ENCODE measurements at places on chromosomes 4 and X. TPM values are rescaled to one million over a fixed set of nuclear protein-coding genes. Genes with fewer than 3 reads are reported as not detected.

RAB40A gene
- total RNA-seq, result 0.34 TPM

GRCh38 chrX:136260776-136261175 is 9.6 kb upstream of the MAP7D3 start:
- H3K4me1 ChIP-seq, result no peaks in the 10 kb centered on the region
- no peak overlapping the region for H3K27ac ChIP-seq
- H3K27me3 ChIP-seq, result no peaks in the 10 kb centered on the region
- DNase-seq, result no peak
- H3K36me3 ChIP-seq, result no peaks in the 10 kb centered on the region
- H3K4me3 ChIP-seq, result no peak overlapping the region

CT45A10 gene
- not detected for total RNA-seq

IL1RAPL1 gene
- 2.7 TPM for total RNA-seq

COX7B2 gene
- total RNA-seq, result not detected

- peak overlapping the region; percentile 49 for H3K4me3 ChIP-seq
- H3K4me1 ChIP-seq, result peaks cover 31% of the 10 kb centered on the region
- H3K27me3 ChIP-seq, result no peaks in the 10 kb centered on the region
- no peak overlapping the region for H3K27ac ChIP-seq
- DNase-seq, result no peak
Measured at GRCh38 chr4:73252001-73252400, 6.6 kb downstream of the ANKRD17 start.

RBM46 gene
- total RNA-seq, result not detected

GRCh38 chr4:152462047-152462446 is 73.8 kb downstream of the FBXW7 start:
- H3K4me3 ChIP-seq, result no peak overlapping the region
- no peak overlapping the region for H3K27ac ChIP-seq
- H3K36me3 ChIP-seq, result no peaks in the 10 kb centered on the region

- no peak overlapping the region for H3K4me3 ChIP-seq
- no peaks in the 10 kb centered on the region for H3K4me1 ChIP-seq
- H3K27ac ChIP-seq, result no peak overlapping the region
- peaks cover 1% of the 10 kb centered on the region for H3K27me3 ChIP-seq
- H3K36me3 ChIP-seq, result no peaks in the 10 kb centered on the region
- no peak for DNase-seq
Measured at GRCh38 chrX:151896734-151897474, 15.8 kb upstream of the MAGEA4 start.
